HT1080 (cell line): ENCODE measurements at places on chromosomes 7 and 10.

DNA sequence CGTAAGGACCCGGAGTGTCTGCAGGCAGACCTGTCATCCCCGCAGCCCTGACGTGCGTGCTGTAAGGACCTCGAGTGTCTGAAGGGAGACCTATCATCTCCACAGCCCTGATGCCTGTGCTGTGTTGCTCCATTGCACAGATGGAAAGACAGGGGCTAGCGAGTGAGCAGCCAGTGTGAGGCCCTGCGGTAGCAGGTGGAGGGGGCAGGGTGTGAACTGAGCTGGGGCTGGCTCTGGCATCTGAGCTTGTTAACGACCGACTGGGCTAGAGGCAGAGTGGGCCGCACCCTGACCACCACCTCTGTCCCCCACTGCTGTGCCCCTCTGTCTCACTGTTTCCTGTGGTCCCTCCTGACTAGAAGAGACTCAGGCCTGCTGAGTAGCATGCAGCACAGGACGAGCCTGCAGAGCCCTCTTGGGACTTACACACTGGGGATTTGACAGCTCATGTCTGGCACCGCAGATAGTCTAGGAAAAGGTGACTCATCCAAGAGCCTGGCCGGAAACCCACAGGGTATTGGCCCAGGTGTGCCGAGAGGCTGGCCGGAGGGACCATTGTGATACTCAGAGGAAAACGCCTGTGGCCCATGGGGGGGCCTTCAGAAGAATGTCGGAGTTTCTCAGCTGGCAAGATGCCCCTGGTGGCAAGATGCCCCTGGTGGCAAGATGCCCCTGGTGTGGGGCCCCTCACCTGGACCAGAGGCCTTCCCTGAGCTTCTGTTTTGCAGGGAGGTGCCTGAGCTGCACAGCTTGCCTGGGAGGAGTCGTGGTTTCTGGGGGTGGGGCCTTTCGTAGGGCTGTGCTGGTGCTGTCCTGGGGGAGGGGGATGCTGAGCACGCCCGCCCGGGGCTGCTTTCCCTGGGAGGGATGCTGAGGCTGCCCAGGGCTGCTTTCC, 34.3 kb downstream of the INPP5A start:
- peak; percentile 96 for DNase-seq

GRCh38 chr7:103729026-103729425, 260.4 kb downstream of the RELN start:
- DNase-seq, result no peak

DNA sequence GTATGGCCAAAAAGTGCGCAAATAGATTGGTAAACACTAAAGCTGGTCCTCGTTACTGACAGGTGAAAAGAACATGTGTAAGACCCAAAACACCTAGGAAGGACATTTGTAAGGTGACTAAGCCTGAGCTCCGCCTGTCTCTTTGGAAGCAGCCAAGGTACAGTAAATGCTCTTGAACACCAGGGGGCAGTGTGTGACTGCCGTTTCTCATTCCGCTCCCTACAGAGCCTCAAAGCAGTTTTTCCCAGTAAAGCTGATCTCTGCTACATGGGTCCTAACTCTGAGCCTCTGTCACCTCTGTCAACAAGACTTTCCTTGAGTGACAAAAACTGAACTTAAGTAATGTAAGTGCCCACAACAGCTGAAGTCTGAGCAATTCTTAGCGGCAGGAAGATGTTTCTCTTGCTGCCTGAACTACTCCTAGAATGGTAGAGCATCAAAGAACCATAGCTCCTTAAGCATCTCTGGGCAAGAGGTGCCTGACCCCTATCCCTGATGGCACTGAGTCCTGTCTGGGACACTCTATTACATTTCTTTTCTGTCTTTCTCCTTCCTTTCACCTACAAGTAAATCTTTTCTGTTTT, 238.0 kb upstream of the INHBA start:
- peak; percentile 77 for DNase-seq

- DNase-seq, result peak; percentile 14
These were observed 261.1 kb upstream of the CSTF2T start for GRCh38 chr10:51960494-51960895.

- DNase-seq, result peak; percentile 22
These were observed 49.8 kb downstream of the SPOCK2 start for GRCh38 chr10:72038458-72039001.

DNA sequence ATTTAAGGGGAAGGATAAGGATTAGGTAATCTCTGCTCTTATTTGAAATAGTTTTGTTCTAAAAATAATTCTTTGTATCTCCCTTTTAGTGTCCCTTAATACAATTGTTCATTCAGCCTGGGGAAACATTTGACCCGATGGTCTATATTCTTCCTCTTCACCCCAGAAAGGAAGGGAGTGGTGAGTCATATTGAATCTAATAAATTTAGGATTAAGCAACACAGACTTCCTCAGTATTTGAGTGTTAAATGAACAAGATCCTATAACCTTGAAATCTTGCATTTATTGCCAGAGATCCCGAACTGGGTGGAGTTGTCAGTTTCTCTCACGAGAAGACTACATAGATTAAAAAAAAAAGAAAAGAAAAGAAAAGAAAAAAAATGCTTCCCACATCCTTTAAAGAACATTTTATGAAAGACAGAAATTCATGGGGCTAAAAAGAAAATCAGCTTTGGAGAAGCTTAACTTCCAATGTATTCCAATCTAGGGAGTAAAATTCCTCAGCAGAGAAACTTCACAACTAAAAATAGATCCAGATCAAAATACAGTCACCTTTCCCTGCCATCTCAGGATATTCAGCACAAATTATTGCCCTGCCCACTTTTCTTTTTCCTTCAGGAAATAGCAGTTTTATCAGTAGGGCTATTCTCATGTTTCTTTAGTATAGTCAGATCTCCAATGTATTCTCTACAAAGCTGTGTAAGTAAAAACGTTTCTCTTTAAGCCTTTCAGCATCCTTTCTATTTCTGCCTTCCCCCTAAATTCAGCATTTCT, 82.2 kb downstream of the SEMA3D start:
- peak; percentile 69 for DNase-seq

DNA sequence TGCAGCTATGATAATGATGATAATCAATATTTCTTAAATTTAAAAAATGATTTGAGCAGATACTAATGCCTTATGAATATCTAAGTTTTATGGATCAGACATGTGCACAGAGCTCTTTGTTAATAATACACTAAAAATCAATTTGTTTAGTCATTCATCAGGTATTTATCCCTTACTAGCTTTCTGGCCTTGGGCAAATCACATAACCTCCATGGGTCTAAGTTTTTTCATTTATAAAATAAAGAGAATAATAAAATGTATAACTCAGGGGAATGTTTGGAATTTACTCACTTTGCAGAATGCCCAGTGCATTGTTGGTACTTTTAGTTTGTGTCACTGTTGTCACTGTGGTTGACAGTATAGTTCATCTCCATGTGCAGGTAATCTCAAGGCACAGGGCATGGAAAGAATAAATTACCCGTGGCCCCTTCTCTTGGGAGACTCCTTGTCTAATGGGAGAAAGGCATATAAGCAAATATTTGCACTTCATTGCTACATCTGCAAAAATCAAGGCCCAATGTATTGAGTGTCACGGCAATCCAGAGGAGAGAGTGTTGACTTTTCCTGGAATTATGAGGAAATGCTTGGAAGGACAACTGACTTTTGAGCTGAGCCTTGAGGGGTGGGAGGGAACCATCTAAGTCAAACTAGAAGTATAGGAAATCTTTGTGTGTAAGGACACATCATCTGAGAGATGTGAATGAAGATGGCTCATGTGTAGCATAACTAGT, 64.7 kb upstream of the CTTNBP2 start:
- DNase-seq, result no peak

DNA sequence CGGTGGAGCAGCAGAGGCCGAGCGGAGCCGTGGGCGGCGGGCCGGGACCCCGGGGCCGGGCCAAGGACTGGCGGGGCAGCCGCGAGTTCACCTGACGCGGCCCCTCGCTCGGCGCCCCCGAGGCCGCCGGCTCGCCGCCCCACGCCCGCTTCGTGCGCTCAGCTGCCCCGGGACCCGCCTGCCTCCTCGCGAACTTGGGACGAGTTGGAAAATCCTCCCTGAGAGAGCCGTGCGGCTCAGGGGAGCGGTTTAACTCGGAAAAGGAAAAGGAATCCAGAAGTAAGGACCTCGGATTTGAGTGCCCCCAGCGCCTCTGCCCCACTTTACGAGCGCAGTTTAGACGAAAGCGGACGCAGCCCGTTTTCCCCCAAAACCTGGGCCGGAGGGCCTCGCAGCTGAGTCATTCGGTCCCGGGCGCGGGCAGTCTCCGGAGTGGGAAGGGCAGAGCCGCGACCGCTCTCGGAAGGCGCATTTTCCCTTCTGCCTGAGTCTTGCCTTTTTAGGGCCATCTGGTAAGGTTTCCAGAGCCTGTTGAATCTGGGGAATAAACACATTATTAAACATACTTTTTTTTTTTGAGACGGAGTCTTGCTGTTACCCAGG, 744 bp downstream of the CREM start:
- DNase-seq, result peak; percentile 50

DNA sequence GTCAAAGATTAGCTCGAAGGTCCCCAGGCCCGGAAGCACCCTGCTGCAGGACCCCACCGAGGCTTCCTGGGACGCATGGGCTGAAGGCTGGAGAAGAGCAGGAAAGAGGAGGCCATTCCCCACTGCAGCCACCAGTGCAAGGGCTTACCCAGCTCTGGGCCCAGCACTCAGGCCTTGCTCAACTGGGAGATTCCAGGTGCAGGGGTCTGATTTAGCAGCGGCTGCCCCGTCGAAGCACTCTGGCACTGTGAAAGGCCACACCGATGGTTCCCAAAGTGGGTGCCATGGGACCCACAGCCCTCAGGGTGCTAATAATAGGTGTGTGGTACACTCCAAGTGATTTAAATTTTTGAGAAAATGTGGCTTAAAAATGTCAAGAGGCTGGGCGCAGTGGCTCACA, 130.9 kb downstream of the OAT start:
- DNase-seq, result no peak

- DNase-seq, result no peak
These were observed 9.9 kb downstream of the INPP5A start for GRCh38 chr10:132547421-132547861.

- no peak for DNase-seq
These were observed 35.6 kb downstream of the SP4 start for GRCh38 chr7:21463524-21463923.

DNA sequence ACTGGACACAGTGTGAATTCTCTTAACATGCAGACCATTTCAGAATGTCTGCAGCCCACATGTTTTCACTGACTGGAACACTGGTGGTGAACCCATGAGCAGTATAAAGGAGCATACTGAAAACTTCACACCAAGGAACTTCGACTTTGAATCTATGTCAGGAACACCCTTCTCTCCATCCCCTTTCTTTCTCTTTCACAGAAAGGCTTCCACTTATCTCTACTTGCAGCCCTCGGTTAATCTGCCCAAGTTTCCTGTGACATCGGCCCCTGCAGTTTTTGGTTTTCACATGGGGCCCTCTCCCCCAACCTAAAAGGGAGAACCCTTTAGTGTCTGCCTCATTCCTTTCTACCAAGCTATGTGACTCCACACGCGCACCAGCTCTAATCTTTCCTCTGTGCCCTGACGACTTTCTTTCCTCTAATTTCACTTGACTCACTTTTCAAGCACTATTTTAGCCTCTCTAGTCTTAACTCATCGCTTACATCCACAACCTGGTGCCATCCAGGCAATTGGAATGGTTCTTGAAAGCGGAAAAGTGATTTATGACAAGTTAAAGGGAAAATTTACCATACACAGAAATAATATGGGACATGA, 70.1 kb downstream of the RELN start:
- DNase-seq, result no peak

- DNase-seq, result no peak
These were observed 287.9 kb upstream of the KLF14 start for GRCh38 chr7:131021902-131022301.

DNA sequence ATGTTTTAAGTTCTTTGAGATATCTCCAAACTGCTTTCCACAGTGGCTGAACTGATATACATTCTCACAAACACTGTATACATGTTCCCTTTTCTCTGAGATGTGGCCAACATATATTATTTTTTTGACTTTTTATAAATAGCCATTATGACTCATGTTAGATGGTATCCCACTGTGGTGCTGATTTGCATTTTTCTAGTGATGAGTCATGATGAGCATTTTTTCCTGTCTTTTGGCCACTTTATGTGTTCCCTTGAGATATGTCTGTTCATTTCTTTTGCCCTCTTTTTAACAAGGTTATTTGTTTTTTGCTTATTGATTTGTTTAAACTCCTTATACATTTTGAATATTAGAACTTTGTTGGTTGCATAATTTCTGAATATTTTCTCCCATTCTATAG, 1055.1 kb downstream of the NXPH1 start:
- DNase-seq, result peak; percentile 90

DNA sequence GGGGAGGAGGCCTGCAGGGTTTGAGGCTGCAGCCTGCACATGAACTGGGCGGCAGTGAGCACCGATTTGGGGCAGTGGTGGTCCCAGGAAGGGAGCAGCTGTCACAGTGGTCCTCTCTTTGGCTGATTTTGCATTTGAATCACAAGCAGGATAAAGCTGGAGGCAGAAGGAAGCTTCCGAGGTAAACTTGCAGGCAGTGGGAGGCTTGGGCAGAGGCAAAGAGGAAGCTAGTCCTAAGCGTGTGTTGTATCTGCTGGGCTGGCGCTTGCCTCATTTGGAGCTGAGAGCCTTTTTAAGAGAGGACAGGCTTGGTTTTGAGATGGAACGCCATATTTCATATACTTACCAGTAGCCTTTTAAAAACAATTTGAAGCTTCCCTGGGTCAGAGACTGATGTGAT, 177.2 kb upstream of the PODXL start:
- DNase-seq, result no peak

- DNase-seq, result peak; percentile 24
These were observed 58.0 kb downstream of the GNAT3 start for GRCh38 chr7:80453699-80454340.

- no peak for DNase-seq
These were observed 415.4 kb upstream of the AUTS2 start for GRCh38 chr7:69182596-69183467.

DNA sequence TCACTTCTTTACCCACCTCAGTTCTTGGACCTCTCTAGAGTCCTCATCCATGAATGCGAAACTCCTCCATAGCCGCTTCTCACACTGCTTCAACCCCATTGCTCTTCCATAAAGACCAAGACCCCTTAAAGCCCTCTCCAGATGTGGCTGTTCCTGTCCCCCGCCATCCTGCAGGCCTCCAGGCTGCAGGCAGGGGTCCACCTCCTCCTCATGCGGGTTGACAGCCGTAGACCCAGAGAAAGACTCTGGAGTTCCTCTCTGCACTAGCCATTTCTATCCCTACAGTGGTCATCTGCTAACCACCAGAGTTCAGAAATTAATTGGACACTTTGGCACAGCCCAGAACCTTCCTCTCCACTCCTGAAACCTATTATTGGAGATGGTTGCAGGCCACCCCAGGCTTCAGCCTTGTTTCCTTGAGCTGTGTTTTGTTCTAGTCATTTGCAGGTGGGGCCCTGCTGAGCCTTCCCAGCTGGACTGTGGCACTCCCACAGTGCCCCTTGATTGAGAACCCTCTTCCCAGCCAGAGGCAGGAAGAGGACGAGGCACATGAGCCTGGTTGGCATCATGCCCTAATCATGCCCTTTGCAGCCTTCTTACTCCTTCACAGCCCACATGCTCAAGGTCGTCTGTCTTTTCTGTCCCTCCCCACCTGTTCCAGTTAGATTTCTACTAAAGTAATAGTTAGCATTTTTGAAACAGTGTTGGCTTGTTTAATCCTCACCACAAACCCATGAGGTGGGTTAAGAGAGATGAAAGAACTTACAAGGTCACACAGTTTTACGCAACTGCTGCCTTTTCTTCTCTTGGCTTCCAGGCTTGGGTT, 23.9 kb downstream of the CUL1 start:
- peak; percentile 22 for DNase-seq

GRCh38 chr7:101898106-101898505, 80.7 kb downstream of the CUX1 start:
- DNase-seq, result no peak

- DNase-seq, result no peak
These were observed 63.4 kb downstream of the VTI1A start for GRCh38 chr10:112510384-112510783.
